Pulmonary artery endothelial cell (primary cell): ENCODE measurements at places on chromosomes 4 and X. TPM values are rescaled to one million over a fixed set of nuclear protein-coding genes. Genes with fewer than 3 reads are reported as not detected.

Gene AASDH
- total RNA-seq = 10.5 and 13.7 TPM in 2 replicates

Gene ETNPPL
- 0.07 TPM in 1 of 2 replicates, not detected in the other for total RNA-seq

Gene CXCL3
- total RNA-seq = 1.2 and 1.5 TPM in 2 replicates

Gene FAM47E
- total RNA-seq = under 0.01 and 0.33 TPM in 2 replicates

Gene GJB1
- not detected in 2 replicates for total RNA-seq

Gene FAM9C
- total RNA-seq = not detected in 2 replicates

Gene DGKQ
- total RNA-seq = 19.2 and 19.6 TPM in 2 replicates

Gene DCHS2
- 0.07 TPM in 1 of 2 replicates, not detected in the other for total RNA-seq

DNA sequence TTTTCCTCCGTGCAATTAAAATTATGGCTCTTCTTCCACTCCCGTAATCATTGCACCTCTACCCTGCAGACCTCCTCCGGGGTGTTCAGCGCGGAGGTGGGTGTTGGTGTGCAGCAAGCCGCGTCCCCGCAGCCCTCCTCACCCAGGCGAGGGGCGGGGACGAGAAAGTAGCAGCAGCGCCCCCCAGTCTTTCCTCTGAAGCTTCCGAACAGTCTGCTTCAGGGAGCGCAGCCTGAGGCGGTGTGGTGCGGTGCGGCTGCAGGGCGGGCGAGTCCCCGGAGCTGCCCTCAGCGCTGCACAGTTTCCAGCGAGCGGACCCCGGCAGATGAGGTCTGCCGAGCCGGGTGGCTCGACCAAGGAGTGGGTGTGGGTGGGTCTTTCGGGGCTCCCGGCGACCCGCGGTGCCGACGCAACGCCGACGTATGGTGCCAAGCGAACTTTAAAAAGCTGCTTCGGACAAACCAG is at the start of gene FRAS1:
Gene FRAS1 (plus strand): TSS at position 189 of the 465 bp plus-strand sequence. CDS start 687 bp downstream, outside the sequence.
- DNase-seq = no peak

DNA sequence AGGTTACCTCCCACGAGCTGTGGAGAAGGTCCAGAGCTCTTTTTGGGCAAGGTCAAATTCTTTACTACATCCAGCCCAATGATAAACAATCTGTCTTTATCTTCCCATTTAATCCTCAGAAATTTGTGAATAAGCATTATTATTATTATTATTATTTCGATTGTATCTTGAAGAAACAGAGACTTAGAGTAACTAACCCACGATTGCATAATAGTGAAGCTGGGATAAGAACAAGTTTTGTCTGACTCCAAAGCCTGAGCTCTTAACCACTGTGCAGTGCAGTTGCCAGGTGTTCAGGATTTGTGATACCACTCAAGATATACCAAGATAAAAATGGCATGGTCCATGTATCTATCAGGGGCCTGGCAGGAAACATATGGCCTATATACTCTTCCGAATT is 166.5 kb upstream of the LDB2 start:
- DNase-seq = no peak

DNA sequence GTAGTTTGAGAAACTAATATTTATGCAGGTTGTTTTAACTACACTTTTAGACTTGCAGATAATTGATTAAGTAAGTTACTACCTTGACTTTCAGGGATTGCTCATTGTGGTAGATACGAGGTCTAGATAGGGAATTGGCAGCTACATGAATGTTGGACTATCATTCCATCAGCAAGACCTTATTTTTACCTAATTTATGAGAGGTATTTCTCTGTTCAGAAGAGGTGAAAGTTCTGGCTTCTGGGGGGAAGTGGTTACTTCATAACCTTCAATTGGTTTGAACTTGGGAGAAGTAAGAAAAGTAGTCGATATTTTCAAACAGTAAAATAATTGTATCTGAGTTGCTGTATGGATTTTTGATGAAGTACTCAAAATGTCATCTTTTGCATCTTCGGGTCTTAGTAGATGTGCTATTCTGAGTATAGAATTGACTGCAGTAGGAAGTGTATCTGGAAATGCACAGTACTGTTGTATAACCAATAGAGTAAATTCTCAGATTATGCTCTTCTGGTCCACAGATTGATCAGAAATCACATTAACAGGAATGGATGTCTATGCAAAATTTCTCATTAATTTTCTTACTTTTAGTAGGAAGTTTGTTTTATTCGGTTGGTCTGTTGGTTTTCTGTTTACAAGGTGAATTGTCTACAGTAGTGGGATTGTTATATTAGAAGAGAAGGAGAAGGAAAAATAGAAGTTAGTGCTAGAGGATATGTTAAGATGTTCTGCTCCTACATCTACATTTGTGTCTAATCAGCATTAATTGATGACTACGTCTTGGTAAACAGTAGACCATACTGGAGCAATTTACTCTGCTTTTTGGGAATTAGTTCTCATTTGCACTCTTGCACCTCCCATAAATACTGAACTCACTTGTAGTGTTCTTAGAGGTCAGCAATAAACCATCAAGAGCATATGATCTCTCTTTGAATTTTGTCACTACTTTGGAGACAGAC is 3.0 kb downstream of the NFKB1 start:
- no peak for DNase-seq

DNA sequence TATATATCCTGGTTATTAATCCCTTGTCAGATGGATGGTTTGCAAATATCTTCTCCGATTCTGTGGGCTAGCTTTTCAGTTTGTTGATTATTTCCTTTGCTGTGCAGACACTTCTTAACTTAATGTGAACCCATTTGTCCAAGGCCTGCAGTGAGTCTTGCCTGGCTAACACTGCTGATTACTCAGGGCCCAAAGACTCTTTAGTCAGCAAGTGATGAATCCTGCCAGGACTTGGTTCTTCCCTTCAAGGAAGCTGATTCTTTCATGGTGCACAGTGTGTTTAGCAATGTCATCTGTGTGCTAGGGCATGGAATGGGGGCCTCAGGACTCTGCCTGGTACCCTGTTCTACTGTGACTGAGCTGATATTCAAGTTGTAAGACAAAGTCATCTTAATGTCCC is 81.8 kb upstream of the TEX13A start:
- DNase-seq = no peak

- no peak for DNase-seq
Measured at GRCh38 chr4:106414366-106414765, 45.8 kb upstream of the GIMD1 start.

DNA sequence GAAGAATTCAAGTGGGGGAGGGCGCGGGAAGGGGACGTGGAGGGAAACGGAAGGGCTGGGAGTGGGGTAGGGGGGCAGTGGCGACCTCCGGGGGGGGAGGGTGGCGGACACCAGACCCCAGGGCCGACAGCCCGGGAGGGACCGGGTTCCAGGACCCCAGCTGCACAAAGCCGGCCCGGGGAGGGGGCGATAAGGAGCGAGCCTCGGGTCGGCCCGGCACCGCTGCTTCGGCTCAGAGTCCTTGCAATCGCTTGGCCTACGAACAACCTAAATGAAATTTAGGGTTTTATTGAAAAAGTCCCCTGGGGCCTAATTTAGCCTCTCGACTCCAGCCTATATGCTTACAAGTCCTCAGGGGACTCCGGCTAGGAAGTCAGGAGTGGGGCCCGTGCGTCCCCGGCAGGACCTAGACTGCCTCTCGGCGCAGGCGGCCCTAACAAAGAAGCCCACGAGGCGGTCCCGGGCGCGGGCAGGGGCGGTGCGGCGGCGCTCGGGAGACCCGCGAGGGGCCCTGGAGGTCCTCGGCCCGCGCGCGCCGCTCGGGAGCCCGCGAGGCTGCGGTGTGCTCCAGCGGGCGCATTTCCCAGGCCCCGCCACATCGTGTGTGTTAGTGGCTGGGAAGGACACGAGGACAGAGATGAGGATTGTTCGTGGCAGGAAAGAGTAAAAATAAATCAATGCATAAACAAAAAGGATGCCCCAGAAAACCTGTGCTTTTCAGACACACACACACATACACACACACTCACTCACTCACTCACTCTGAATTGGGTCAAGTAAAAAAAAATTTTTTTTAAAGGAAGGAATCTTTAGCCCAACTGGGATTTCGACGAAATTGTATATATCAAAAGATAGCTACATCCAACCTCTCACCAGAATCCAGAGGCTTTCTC is 70.0 kb downstream of the MGST2 start:
- no peak for DNase-seq

- DNase-seq = no peak
Measured at GRCh38 chr4:189187531-189188052, 753.1 kb upstream of the FRG1 start.

- no peak for DNase-seq
Measured at GRCh38 chr4:79121875-79122358, 182.7 kb upstream of the PAQR3 start.

DNA sequence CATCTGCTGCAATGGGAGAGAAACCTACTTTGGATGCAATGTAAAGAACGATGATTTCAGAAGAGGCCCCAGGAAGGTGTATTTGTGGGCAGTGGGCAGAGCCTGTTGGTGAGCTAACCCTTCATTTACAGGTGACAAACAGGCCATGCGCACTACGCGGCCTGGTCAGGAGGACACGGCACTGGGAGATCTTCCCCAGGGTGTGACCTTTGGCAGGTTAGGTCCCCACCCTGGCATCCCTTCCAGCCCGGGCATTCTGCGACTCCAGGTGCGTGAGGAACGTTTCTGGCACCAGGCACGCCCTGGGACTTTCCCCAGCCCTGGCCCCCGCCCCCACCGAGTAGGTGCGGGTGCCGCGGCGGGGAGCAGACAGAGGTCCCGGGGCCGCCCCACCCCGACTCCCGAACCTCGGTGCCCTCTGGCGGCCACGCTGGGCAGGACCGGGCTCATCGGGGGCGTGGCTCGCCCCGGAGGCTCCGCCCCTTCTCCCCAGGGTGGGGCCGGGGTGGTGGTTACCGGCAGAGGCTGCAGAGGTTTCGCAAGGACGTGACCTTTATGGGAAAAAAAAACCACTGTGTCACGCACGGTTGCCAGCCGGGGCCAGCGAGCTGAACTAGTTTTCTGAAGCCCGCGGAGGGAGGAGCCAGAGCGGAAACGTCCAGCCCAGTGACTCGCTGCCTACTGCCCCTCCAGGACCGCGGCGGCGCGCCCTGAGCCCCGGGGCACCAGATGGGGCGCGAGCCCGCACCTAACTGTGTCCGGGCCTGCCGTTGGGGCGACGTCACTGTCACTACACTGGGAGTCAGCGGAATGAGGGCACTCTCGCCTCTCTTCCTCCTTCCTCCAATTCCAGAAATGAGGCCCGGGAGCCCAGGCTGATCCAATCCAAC is 5.0 kb upstream of the NYX start:
- no peak for DNase-seq

- no peak for DNase-seq
Measured at GRCh38 chrX:37692918-37693317, 7.3 kb downstream of the XK start.

DNA sequence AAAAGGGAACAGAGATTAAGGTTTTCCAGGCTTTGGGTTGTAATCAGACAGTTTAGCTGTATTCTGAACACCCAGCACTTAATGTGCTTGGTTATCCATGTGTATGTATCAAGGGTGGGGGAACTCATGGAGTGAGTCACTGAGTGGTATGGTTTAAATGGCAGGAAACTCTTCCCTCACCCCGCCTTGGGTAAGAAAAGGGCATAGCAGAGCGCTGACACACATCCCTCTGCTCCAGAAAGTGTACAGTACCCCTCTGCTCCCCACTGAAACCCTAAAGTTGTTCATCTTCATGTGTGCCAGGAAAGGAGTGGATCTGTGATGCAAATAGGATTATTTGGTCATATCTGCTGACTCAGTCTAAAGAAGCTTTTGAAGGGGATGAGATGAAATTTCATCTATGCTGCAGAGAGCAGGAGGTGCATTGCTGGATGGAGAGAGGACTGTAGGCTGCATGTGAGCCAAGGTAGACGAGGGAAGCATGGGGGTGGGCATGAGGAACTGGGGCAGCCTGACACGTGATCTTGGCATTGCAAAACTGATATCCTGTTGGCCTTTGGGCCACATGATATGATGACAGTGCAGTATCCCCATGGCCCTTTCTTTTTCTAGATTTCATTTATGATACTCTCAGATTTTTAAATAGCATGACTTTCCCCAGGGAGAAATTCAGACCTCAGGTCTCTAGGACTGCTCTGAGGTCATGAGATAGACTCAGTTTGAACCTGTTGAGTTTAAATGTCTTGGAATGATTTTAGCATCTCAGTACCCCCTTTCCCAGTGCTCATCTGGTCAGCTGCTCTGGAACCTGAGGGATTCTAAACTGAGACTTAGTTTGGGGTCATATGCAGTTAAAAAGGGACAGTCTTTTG is 84.8 kb downstream of the TMEM164 start:
- DNase-seq = peak; percentile 37

GRCh38 chr4:26194764-26195163 is 126.0 kb upstream of the RBPJ start:
- no peak for DNase-seq

GRCh38 chr4:60605646-60606354 is 594.3 kb upstream of the ADGRL3 start:
- no peak for DNase-seq

- no peak for DNase-seq
Measured at GRCh38 chrX:132120913-132121312, 6.9 kb downstream of the FRMD7 start.

DNA sequence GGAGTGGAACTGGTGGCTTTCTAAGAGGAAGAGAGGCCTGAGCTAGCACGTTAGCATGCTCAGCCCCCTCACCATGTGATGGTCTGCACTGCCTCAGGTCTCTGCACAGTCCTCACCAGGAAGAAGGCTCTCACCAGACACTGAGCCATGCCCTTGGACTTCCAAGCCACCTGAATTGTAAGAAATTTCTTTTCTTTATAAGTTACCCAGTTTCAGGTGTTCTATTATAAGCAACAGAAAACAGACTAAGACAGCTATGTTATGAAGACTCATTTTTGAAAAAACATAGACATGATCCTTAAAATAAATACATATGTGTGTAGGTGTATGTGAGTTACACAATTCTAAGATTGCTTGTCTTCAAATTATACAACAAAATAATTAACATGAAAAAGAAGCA is 74.7 kb downstream of the CEP44 start:
- no peak for DNase-seq
